H1 (cell line): ENCODE measurements at places on chromosomes 3 and 15. TPM values are rescaled to one million over a fixed set of nuclear protein-coding genes. Genes with fewer than 3 reads are reported as not detected.

The SIDT1 gene
- total RNA-seq = not detected in 2 replicates

The TMOD2 gene
- 4.9 and 6.5 TPM in 2 replicates for total RNA-seq

The RIOX2 gene
- 15.5 and 16.4 TPM in 2 replicates for total RNA-seq

DNA sequence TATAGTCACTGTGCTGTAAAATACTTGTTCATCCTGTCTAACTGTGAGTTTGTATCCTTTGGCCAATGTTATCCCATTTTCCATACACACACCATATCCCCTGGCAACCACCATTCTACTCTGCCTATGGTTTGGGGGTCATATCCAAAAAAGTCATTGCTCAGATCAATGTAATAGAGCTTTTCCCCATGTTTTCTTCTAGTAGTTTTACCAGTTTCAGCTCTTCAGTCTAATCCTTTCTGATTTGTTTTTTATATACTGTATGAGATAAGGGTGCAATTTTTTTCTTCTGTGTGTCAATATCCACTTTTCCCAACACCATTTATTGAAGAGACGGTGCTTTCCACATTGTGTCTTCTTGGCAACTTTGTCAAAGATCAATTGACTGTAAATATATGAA, 14.0 kb upstream of the DLG1 start:
- no peak overlapping the region for H3K4me3 ChIP-seq
- no peaks in the 10 kb centered on the region for H3K36me3 ChIP-seq
- no peak overlapping the region for H3K27ac ChIP-seq
- no peaks in the 10 kb centered on the region for H3K27me3 ChIP-seq
- DNase-seq = no peak
- H3K4me1 ChIP-seq = peaks cover 4% of the 10 kb centered on the region

GRCh38 chr3:38548154-38548931, 52.2 kb downstream of the EXOG start:
- H3K27ac ChIP-seq = no peak overlapping the region
- H3K36me3 ChIP-seq = no peaks in the 10 kb centered on the region
- no peak for DNase-seq
- H3K27me3 ChIP-seq = no peaks in the 10 kb centered on the region

- H3K27ac ChIP-seq = no peak overlapping the region
- H3K4me3 ChIP-seq = no peak overlapping the region
- H3K27me3 ChIP-seq = no peaks in the 10 kb centered on the region
Measured at GRCh38 chr3:165742351-165742750, 94.9 kb downstream of the BCHE start.

DNA sequence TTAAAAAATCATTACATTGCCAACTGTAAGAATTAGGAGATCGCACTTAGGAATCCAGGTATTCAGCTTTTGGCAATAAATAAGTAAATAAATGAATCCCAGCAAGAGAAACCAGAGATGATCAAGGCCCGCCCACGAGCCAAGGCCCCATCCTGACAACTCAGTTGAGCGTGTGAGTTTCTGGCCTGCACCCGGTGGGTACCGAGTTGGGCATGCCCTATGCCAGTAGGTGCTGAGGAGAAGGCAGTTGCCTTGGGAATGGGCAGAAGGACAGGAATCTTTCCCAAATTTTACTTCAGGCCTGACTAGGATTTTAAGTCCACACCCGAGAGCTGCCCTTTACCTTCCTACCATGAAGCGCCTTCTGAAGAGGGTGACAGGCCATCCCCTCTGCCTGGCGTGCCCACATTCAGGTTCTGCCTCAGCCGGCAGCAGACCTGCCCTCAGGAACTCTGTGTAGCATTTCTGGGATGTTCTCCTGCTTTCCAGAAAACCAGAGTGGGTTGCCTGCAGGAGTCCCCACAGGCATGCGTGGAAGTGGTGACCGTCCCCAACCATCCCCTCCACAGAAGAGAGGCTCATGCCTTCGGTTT, 99.3 kb upstream of the ALDH1A3 start:
- no peak for DNase-seq
- no peak overlapping the region for H3K4me3 ChIP-seq
- no peaks in the 10 kb centered on the region for H3K36me3 ChIP-seq
- H3K4me1 ChIP-seq = no peaks in the 10 kb centered on the region
- H3K27me3 ChIP-seq = no peaks in the 10 kb centered on the region
